ENCODE measurements at places on chromosomes 11 and 22. TPM values are rescaled to one million over a fixed set of nuclear protein-coding genes. Genes with fewer than 3 reads are reported as not detected.

Gene BARX2
- total RNA-seq, result 5.4 TPM

Gene FAU
- 493 TPM for total RNA-seq

Gene GLB1L2
- total RNA-seq, result 4.2 TPM

Gene CARD10
- 15.2 TPM for total RNA-seq

Gene CDON
- total RNA-seq, result 5.7 TPM

Gene SCGB2A2
- total RNA-seq, result not detected

Gene MRGPRF
- total RNA-seq, result 2.5 TPM

Gene SLC22A8
- not detected for total RNA-seq

Gene KDM4D
- 0.16 TPM for total RNA-seq

Gene RAG2
- total RNA-seq, result not detected

Gene FGF4
- total RNA-seq, result not detected

Gene CNTF
- 0.51 TPM for total RNA-seq

Data from pancreas (tissue), 10 donors.